ENCODE measurements at places on chromosomes 16 and 17.

GRCh38 chr16:68768175-68768574, 31.1 kb downstream of the CDH1 start:
- DNase-seq = no peak

DNA sequence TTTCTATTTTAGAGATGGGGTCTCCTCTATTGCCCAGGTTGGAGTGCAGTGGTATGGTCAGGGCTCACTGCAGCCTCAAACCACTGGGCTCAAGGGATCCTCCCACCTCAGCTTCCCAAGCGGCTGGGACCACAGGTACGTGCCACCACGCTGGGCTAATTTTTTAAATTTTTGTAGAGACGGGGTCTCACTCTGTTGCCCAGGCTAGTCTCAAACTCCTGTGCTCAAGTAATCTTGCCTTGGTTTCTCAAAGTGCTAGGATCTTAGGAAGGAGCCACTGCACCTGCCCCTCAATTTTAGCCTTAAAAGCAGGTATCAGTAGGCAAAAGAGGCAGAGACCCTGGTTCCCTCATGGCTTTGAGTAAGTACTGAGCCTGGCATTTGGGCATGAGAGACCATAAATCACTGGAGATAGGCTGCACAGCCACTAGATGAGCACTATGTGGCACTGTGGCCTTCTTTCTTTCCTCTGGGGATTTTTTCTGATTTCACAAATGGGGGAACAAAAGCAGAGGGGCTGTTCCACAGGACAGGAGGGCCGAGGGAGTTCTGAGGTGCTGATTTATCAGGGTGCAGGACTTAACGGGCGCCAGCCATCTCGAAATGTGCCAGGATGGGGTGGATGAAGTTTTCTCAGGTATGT, 82.2 kb downstream of the PLXDC1 start:
- DNase-seq = peak; percentile 12

GRCh38 chr17:44584443-44584842, 27.2 kb downstream of the FZD2 start:
- no peak for DNase-seq

- no peak for DNase-seq
These were observed 24.9 kb downstream of the SCNN1G start for GRCh38 chr16:23207485-23207884.

- no peak for DNase-seq
These were observed 16.1 kb upstream of the KRTAP17-1 start for GRCh38 chr17:41331606-41332005.

DNA sequence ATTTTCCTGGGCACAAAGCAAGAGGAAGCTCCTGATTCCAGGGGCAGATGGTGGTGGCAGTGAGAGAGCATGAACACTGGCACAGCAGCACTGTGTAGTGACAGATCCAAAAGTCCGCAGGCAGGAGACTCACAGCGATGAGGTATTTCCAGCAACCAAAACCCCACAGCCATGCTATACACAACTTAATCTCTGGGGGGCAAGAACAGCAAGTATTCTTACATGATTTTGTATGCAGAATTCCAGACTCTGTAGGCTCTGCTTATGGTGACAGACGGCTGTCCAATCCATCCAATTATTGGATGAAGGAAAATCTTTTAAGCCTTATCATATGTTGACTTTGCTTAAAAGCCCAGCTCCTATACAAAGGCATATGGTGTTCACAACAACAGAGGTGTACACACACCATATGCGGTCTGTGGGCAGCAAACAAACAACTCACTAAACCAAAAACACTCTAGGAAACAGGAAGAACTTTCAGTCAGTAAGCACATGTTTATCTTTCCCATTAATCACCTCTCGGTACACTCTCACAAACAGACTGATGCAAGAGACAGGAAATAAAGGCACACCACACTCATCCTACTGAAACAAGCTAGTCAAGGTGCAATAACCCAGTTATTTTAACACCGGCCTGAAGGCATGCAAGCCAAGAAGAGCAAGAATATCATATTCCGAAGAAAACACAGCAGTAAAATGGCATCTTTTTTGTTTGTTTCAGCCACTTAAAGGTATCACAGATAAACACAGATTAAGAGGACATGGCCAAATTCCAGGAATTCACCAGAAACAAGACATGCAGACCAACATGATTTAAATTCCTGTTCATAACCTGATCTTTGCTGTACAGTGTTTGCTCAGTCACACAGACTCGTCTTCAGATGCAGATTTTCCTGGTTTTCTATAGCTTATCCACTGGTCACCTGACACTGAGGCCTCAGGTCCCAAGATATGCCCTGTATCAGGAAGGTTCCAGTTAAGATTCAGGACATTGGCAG, 47.8 kb downstream of the ERN1 start:
- DNase-seq = peak; percentile 28
